PC-9 (cell line): ENCODE measurements at places on chromosomes 16 and 17.

DNA sequence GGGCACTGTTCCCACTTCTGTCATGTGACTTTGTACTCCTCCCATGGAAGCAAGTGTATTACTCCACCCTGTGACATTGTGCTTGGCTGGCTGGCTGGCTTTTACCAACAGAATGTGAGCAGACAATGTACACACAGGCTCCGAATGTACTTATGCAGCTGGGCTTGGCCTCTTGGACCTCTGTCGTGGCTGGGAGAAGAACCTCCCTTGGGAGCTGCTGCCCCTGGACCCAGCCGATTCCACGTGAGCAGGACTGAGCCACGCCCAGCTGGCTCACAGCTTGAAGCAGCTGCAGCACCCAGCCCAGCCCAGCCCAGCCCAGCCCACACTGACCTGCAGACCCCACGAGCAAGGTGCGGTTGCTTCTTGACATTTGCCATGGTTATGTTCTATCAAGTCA lies 177.5 kb downstream of the RBFOX3 start:
- DNase-seq = no peak

GRCh38 chr16:53131050-53131362 lies 76.2 kb downstream of the CHD9 start:
- DNase-seq = no peak

GRCh38 chr17:36743130-36743529 lies 141.7 kb downstream of the MRM1 start:
- DNase-seq = peak; percentile 36

GRCh38 chr17:40810494-40810893 lies 10.7 kb upstream of the KRT28 start:
- peak; percentile 18 for DNase-seq

DNA sequence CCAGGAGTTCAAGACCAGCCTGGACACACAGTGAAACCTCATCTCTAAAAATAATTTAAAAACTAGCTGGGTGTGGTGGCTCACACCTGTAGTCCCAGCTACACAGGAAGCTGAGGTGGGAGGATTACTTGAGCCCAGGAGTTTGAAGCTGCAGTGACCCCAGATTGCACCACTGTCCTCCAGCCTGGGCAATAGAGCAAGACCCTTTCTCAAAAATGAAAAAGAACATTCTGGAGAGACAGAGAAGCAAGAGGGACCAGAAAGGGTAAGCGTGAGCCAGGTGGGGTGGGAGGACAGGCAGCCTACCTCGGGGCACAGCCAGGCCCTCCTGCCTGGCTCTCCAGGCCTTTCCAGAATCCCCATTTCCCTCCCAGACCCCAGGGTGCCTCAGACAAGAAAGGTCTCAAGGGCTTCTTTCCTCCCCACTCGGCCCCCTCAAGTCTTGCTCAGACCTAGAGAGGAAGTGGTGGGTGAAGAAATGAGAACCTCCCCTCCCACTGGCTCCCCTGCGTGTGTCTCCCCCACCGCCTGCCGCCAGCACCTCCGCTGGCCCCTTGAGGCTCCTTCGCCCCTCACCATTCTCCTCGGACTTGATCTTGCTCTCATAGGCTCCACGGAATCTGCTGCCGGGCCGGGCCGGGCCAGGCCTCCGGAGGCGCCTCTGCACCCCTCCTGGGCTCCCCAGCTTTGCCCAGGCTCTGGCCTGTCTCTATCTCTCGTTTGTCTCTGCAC lies 503 bp downstream of the C16orf54 start:
- no peak for DNase-seq

DNA sequence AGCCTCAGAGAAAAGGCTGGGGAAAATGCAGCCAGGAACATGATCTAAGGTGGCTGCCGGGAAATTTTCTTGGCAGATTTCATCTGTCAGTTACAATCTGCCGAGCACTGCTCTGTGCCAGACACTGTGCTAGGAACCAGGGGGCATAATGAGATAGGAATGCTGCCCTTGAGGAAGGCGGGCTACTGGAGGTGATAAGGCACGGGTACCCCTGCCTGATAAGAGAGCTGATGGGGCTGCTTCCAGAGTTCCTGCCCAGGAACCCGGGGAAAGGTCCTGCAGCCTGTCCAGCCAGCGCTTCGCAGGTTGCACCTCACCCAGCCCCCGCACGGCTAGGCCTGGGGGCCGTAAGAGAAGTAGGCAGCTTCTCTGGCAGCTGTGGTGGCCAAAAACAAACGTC lies 3.1 kb downstream of the SCNN1G start:
- DNase-seq = no peak

DNA sequence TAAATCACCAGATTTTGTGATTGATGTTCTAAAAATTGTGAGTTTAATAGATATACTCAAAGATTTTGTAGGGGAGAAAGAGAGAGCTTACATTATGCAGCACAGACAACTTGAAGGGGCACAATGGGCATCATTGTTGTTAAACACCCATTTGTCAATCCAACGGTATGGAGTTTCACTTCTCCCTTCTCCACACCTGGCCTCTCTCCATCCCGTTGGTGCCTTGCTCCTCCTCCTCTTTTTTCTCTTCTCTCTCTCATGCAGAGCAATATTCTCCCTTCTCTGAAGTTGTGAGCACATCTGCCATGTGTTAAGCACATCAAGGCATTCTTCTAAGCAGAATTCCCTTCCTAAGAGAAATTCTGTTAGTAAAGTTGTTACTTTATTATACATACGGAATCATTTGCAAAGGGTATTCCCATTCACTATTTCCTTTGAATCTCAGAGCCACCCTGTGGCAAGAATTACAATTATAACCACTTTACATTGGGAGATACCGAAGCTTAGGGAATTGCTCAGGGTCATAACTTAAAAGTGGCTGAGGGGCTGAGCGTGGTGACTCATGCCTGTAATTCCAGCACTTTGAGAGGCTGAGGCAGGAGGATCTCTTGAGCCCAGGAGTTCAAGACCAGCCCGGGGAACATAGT lies 40.5 kb upstream of the SKAP1 start:
- no peak for DNase-seq

- DNase-seq = peak; percentile 92
Measured at GRCh38 chr16:22232277-22233036, 26.4 kb downstream of the EEF2K start.

GRCh38 chr16:4399001-4399730 lies 17.2 kb downstream of the CORO7 start:
- no peak for DNase-seq

- no peak for DNase-seq
Measured at GRCh38 chr16:24626256-24626655, 86.9 kb downstream of the RBBP6 start.

- no peak for DNase-seq
Measured at GRCh38 chr16:65688301-65688700, 566.4 kb upstream of the CDH11 start.

GRCh38 chr17:75428543-75429469 lies 23.3 kb upstream of the GRB2 start:
- no peak for DNase-seq

GRCh38 chr16:85662976-85663830 lies 25.6 kb downstream of the GINS2 start:
- no peak for DNase-seq

GRCh38 chr16:50712560-50712898 lies 19.1 kb downstream of the NOD2 start:
- no peak for DNase-seq

- peak; percentile 48 for DNase-seq
Measured at GRCh38 chr17:40718930-40719329, 15.4 kb upstream of the KRT24 start.

- no peak for DNase-seq
Measured at GRCh38 chr17:17817552-17817947, 19.2 kb downstream of the SREBF1 start.

GRCh38 chr17:82703036-82703745 lies 4.7 kb upstream of the RAB40B start:
- no peak for DNase-seq

- DNase-seq = peak; percentile 17
Measured at GRCh38 chr16:83744441-83744981, 63.3 kb upstream of the HSBP1 start.

DNA sequence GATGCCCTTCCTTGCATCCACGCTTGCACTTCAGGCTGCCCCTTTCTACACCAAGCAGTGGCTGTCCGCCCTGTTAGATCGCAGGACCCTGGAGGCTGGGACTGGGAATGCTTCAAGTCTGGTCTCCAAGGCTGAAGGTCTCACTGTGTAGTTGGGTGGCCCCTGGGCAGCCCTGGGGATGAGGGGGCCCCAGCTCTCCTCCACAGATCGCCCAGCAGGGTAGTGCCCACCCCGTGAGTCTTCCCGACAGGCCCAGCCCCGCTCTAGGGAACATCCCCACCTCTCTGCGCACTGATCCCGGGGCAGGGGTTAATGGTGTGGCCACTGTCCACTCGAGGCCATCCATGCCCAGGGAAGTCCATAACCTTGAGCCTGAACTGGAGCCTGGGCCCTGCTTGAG lies 10.3 kb downstream of the ZNF213 start:
- peak; percentile 6 for DNase-seq

DNA sequence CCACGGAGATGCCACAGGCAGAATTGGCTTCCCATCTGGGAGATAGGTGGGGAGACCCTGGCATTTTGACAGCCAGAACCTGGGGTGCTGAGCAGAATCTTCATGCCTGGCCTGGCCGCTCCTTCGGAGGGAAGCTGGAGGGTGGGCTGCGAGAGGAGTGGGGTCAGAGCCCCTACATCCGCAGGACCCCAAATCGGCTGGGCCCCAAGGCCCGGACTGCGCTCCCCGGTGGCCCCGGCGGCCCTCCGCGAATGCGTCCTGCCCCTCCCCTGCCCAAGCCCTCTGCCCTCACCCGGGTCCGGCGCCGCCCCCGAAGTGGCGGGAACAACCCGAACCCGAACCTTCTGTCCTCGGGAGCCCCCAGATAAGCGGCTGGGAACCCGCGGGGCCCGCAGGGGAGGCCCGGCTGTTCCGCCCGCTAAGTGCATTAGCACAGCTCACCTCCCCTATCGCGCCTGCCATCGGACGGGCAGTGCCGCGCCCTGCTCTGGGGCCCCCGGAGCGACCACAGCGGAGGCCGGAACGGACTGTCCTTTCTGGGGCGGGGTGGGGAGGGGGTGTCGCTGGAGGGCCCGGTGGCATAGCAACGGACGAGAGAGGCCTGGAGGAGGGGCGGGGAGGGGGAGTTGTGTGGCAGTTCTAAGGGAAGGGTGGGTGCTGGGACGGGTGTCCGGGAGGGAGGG lies 850 bp upstream of the PNMT start:
- peak; percentile 27 for DNase-seq

DNA sequence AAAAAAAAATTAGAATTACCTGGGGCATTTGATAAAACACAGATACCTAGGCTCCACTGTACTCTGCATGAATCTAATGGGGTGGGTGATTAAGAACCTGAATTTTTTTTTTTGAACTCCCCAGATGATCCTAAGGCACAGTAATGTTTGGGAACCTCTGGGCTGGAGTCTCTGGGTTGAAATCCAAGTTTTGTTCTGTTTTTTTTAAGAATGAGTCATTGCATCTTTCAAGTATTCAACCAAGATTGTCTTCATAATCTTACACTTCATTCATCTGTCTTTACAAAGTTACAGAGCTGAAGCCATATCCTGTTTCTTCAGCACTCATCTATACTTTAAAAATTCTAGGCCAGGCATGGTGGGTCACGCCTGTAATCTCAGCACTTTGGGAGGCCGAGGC lies 52.6 kb downstream of the PIGL start:
- DNase-seq = no peak

GRCh38 chr17:81667754-81668153 lies 1.2 kb downstream of the CCDC137 start:
- DNase-seq = no peak

DNA sequence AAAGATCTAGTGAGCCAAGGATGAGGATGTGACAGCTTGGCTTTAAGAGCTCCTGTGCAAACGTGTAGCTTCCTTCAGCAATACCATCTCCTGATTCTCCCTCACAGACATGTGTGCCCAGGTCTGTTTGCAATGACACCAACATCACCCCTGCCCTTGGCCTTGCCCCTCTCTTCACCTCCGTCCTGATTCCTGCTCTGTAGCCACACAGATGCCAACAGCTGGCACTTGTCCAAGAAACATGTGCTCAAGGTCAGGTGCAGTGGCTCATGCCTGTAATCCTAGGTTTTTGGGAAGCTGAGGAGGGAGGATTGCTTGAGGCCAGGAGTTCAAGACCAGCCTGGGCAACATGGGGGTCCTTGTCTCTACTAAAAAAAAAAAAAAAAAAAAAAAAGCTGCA lies 103.8 kb upstream of the CRHR1 start:
- no peak for DNase-seq

DNA sequence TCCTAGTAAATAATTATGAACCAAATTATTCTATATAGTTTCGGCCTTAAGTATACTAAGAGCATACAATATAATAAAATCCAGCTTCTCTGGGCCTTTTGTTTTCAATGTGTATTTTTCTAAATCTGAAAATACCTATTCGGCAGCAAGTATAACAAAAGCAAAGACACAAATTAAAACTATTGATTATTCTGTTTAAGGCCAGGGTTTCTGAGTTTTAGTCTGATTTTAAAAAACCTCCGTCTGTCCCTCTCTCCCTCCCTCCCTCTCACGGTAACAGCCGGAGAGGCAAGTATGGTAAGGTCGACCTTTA lies 1.5 kb downstream of the TOB1 start:
- DNase-seq = no peak

- DNase-seq = no peak
Measured at GRCh38 chr16:66901626-66902025, 17.1 kb downstream of the CDH16 start.

DNA sequence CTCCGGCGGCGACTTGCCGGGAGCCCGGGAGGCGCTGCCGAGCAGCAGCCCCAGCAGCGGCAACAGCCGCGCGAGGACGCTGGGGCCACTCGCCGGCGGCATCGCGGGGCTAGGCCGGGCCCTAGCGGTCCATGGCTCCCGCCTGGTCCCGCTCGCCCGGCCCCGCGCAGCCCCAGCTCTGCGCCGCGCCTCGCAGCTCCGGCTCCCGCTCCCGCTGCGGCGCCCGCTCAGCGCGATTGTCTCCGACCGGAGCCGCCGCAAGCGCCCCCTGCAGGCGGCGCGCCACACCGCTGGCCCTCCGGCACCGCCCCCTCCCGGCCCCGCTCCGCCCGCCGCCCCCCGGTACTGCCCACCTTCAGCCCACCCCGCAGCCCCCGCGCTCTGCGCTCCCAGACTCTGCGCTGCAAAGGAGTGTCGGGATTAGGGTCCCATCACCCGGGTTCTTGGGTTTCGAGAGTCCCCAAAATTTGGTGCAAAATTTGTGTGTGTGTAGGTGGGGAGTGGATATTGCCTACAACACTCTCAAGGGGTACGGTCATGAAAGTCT lies at the start of gene FAM171A2:
FAM171A2 (minus strand) TSS at position 241 of the 547 bp plus-strand sequence; CDS start at position 102, 139 bp downstream.
- DNase-seq = peak; percentile 61

DNA sequence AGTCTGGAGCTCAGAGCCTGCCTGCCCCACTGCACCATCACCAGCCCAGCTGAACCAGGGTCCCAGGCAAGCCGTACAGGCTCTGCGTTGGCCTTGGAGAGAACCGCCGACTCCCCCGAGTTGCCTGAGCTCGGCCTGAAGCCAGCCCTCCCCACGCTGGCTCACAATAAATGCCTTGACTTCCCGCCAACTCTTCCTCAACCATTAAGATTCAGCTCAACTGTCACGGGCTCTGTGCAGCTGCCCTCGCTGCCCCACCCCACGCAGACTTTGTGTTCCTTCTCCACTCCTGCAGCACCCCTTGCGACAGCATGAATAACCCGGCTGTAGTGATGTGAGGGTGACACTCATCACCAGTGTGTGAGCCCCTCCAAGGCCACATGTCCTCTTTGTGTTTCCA lies 4.8 kb upstream of the QPRT start:
- no peak for DNase-seq
